Activated CD4-positive, alpha-beta memory T cell treated with anti-CD3 and anti-CD28 coated beads, Interleukin-2, amount 10 ng/mL, durations not matched to agents 7 days and 5 days (primary cell): ENCODE measurements at places on chromosomes 7 and 10. TPM values are rescaled to one million over a fixed set of nuclear protein-coding genes. Genes with fewer than 3 reads are reported as not detected.

Gene SUN3
- not detected for total RNA-seq

Gene SRGN
- 468 TPM for total RNA-seq

Gene SHH
- not detected for total RNA-seq

Gene ANKRD61
- total RNA-seq: 0.20 TPM

Gene SLC13A1
- total RNA-seq: not detected

Gene MPLKIP
- total RNA-seq: 34.4 TPM

Gene NPFFR1
- total RNA-seq: not detected

Gene GATA3
- total RNA-seq: 112 TPM

Gene KIF20B
- total RNA-seq: 82.1 TPM

- H3K4me1 ChIP-seq: peaks cover 6% of the 10 kb centered on the region
- H3K4me3 ChIP-seq: no peak overlapping the region
- peaks cover 22% of the 10 kb centered on the region for H3K36me3 ChIP-seq
- H3K27me3 ChIP-seq: no peaks in the 10 kb centered on the region
- H3K27ac ChIP-seq: no peak overlapping the region
- no peak for DNase-seq
These were observed 28.4 kb downstream of the HERC4 start for GRCh38 chr10:68046642-68047041.

DNA sequence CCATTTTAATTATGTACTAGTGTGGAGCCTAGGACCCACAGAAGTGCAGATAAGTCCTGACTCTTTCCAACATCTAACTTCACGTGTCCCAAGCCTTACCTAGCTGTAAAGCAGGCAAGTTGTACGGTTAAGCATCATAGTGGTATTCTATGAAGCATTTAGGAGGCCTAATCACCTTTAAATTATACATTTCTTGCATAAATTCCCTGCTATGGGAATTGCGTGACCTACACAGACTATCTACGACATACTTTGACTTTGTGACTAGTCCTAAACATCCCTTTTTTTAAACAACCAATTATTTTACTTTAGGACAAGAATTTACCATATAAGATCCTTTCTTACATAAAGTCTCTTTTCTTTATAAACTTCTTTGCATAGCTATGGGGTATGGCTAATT lies 37.7 kb upstream of the LRGUK start:
- H3K4me3 ChIP-seq: no peak overlapping the region
- H3K4me1 ChIP-seq: no peaks in the 10 kb centered on the region
- peaks cover 8% of the 10 kb centered on the region for H3K27me3 ChIP-seq

DNA sequence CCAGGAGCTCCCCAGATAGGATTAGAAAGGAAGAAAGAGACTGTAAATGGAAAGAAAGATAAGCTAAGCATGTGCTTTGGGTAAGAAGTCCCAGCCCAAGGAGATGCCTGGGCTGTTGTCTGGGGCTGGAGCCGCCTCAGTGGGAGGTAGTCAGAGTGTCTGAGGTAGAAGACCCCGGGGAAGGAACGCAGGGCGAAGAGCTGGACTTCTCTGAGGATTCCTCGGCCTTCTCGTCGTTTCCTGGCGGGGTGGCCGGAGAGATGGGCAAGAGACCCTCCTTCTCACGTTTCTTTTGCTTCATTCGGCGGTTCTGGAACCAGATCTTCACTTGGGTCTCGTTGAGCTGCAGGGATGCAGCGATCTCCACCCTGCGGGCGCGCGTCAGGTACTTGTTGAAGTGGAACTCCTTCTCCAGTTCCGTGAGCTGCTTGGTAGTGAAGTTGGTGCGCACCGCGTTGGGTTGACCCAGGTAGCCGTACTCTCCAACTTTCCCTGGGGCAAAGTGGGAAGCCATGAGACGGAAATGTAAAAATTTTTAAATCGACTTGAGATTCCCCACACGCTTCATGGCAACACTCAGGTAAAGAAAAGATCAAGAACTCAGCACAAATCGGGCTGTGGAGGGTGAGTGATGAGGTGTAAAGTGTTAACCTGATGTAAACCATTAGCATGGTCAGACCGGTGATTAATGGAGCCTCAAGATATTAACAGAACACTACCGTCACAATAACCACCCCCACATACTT lies 1.3 kb downstream of the HOXA1 start:
- peak overlapping the region; percentile 85 for H3K4me3 ChIP-seq
- H3K27ac ChIP-seq: no peak overlapping the region

DNA sequence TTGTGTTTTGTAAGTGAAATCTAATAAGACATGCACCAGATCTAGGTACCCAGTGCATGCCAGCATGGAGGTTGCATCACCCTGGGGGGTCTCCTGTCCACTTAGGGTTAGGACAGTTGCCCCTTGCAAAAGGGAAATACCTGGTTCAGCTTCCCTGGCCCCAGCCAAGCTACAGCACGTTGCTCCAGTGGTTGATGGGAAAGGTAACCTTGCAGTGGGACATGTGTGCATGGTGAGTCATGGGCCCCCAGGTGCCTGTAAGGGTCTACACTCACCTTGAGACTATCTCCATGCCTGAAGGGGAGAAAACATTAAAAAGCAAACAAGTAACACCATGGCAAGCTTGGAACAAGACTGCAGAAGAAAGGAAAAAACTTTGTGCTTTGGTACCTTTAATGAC lies 143.9 kb downstream of the LSM5 start:
- no peak overlapping the region for H3K4me3 ChIP-seq
- no peak overlapping the region for H3K27ac ChIP-seq
- DNase-seq: no peak
- no peaks in the 10 kb centered on the region for H3K36me3 ChIP-seq

GRCh38 chr7:107694386-107694785 lies 33.8 kb downstream of the SLC26A4 start:
- no peak overlapping the region for H3K4me3 ChIP-seq
- DNase-seq: no peak
- H3K27ac ChIP-seq: no peak overlapping the region
- H3K36me3 ChIP-seq: peaks cover 65% of the 10 kb centered on the region
- H3K27me3 ChIP-seq: no peaks in the 10 kb centered on the region
- H3K4me1 ChIP-seq: no peaks in the 10 kb centered on the region

DNA sequence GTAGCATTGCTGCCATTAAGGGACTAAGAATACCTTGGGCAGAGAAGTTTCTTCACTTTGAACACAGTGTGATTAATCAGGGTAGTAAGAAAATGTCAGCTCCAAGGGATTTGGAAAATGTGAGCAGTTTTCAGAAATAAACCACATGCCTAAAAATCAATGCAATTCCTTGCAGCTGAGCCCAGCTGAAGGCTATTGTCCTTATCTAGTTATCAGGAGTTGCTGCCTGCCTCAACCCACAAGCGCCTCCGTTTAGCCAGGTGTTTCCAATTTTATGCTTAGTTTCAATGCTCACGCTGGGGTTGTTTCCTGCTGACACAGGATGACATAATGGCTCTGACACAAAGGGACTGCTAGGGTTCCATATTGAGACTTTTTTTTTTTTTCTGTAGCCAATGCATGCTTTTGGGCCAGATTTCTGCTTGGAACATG lies 132.3 kb upstream of the ANK3 start:
- no peak overlapping the region for H3K27ac ChIP-seq
- H3K4me3 ChIP-seq: no peak overlapping the region
- peaks cover 10% of the 10 kb centered on the region for H3K4me1 ChIP-seq
- no peak for DNase-seq
- no peaks in the 10 kb centered on the region for H3K27me3 ChIP-seq
- H3K36me3 ChIP-seq: peaks cover 3% of the 10 kb centered on the region

GRCh38 chr10:132626019-132626760 lies 88.6 kb downstream of the INPP5A start:
- no peak overlapping the region for H3K4me3 ChIP-seq
- no peak for DNase-seq
- H3K27me3 ChIP-seq: peaks cover 4% of the 10 kb centered on the region
- H3K27ac ChIP-seq: no peak overlapping the region

DNA sequence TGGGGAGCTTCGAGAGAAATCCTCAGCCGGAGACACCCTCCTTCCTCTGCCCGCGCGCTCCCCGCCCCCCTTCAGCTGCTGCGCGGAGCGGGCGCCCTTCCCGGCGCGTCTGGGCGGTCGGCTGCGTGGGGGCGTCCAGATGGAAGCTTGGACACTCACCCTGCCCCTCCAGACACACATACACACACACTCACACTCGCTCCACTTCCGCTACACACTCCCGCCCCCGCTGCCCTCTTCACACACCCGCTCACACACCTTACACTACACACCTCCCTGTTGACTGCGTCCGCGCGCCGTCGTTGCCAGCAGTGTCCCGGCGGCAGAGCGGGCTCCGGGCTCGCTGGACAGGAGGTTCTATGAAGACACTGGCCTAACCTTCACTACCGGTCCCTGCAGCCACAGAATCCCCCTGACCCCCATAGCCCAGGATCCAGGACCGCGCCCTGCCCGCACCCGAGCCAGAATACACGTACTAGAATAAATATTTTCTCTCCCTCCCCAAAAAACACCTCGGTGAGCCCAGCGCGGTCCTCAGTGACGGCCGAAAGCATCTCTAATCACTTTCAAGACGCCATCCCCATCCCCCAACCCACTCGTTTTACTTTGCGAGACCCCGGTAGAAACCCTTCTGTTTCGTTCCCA lies 1.1 kb upstream of the EGR2 start:
- H3K4me3 ChIP-seq: peak overlapping the region; percentile 87
- peak; percentile 59 for DNase-seq
- H3K4me1 ChIP-seq: peaks cover 42% of the 10 kb centered on the region
- peak overlapping the region; percentile 95 for H3K27ac ChIP-seq
- H3K27me3 ChIP-seq: peaks cover 68% of the 10 kb centered on the region

DNA sequence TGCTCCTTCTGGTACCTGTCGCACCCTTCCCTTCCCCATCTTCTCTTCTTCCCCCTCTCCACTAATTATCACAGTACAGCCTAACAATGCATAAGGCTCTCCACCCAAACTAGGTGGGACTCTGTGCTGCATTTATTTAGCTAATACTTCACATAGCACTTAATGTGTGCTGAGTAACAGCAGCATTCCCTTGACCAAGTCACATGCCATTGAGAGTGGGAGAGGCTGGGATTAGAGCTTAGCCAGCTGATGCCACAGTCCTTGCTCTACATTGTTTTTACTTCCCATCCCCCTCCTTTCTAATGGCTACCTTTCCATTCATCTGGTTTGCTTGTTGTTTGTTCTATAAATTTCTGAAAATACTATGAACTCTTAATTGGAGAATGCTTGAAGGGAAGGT lies 426.9 kb downstream of the LRMDA start:
- DNase-seq: no peak
- H3K4me3 ChIP-seq: no peak overlapping the region
- H3K4me1 ChIP-seq: no peaks in the 10 kb centered on the region
- H3K36me3 ChIP-seq: no peaks in the 10 kb centered on the region
- H3K27me3 ChIP-seq: no peaks in the 10 kb centered on the region
- no peak overlapping the region for H3K27ac ChIP-seq

- no peak for DNase-seq
- H3K4me3 ChIP-seq: no peak overlapping the region
- peaks cover 8% of the 10 kb centered on the region for H3K4me1 ChIP-seq
- no peaks in the 10 kb centered on the region for H3K36me3 ChIP-seq
- peaks cover 9% of the 10 kb centered on the region for H3K27me3 ChIP-seq
These were observed 139.6 kb downstream of the WDR37 start for GRCh38 chr10:1195828-1196227.
